Cerebellum (tissue), 4 donors: ENCODE measurements at places on chromosomes 11 and 22. TPM values are rescaled to one million over a fixed set of nuclear protein-coding genes. Genes with fewer than 3 reads are reported as not detected.

- peak; percentile 48 for DNase-seq
These were observed 10.5 kb downstream of the NUMA1 start for GRCh38 chr11:72069787-72070251.

DNA sequence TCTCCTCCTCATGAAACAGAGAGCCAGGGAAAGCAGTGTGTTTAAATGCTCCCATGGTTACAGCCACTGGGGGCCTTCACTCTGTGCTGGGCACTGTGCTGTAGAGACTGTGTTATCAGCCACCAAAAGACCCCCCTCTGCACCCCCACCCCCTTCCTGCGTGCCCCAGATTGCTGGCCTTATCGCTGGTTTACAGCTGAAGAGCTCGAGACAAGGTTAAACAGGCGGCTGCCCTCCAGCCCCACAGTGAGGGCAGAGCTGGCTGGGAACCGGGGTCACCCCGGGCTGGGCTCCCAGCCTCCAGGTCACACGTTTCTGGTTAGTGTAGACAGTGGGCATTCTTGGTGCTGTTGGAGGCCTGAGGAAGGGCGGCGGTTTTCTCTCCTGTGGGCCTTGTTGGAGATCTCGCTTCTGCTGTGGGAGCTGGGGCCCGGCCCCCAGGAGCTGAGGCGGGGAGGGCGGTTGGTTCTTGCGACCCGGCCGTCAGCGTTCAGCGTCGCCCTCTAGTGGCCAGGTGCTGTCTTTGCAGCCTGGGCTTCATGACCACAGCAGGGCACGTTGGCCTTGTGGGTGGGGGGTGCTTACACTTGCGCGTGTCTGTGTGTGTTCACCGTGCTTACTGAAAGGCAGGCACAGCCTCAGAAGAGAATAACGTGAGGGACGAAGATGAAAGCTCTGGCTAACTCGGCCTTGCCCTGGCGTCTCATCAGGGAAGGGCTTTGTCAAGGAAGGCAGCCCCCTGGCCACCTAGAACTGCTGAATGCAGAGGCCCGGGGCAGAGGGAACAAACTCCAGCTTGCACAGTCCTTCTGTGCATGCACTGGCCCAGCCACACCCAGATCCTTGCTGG is 40.8 kb downstream of the TBC1D22A start:
- peak; percentile 57 for DNase-seq

- no peak for DNase-seq
These were observed 11.4 kb downstream of the SLC6A5 start for GRCh38 chr11:20610825-20611224.

- no peak for DNase-seq
These were observed 2.5 kb upstream of the EIF4ENIF1 start for GRCh38 chr22:31492151-31492550.

GRCh38 chr22:20036084-20036482 is 15.2 kb downstream of the TANGO2 start:
- DNase-seq, result no peak

DNA sequence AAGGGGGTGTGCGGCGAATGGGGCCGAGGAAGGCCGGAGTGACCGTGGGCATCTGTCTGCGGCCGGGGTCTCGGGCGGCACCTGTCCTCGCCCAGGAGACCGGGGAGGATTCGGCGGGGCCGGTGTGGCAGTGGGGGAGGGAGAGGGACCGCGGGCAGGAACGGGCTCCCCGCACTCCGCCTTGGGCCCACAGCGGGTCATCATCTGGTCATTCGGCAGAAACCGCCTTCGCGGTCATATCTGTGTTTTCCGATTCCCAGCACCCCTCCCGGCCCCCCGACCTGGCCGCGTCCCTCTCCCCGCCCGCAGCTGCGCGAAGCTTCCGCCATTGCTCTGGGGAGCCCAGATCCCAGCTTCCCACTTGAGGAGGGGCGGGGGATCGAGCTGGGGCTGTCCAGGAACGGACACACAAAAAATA is 824 bp upstream of the CBX6 start:
- DNase-seq, result peak; percentile 61

GRCh38 chr11:35040221-35040942 is 98.6 kb upstream of the CD44 start:
- DNase-seq, result no peak

- no peak for DNase-seq
These were observed 9.9 kb upstream of the EIF4G2 start for GRCh38 chr11:10818594-10818993.

- no peak for DNase-seq
These were observed 5.4 kb upstream of the MMP8 start for GRCh38 chr11:102729849-102730815.

DNA sequence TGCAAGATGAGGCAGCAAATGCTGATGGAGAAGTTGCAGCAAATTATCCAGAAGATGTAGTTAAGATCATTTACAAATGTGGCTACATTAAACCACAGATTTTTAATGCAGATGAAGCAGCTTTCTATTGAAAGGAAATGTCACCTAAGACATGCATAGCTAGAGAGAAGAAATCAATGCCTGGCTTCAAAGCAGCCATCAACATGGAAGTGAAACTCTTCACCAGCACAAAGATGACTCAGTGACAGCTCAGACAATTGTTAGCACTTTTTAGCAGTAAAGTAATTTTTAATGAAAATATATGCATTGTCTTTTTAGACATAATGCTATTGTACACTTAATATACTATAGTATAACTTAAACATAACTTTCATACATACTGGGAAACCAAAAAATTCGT is 71.4 kb downstream of the FANCF start:
- no peak for DNase-seq

- no peak for DNase-seq
These were observed 88.5 kb upstream of the SYT13 start for GRCh38 chr11:45374653-45375059.

- no peak for DNase-seq
These were observed 72.1 kb downstream of the BRD1 start for GRCh38 chr22:49755631-49756001.

- no peak for DNase-seq
These were observed 253.2 kb downstream of the LARGE1 start for GRCh38 chr22:33666961-33667619.

DNA sequence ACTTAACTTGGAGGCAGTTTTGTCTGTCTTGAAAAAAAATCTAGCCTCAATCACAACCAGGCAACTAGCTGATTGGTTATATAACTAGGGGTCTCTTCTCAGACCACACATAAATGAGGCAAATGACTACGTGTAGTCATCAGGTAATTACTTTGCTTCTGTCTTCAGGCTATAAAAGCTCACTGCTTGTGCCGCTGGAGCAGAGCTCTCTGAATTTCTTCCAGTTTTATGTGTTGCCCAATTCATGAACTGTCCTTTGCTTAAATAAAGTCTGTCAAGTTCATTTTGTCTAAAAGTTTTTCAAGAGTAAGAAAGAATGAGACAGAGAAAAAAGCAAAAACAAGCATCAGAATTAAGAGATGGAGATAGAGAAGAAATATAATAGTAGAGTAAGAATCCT is 93.4 kb downstream of the MUC15 start:
- no peak for DNase-seq

DNA sequence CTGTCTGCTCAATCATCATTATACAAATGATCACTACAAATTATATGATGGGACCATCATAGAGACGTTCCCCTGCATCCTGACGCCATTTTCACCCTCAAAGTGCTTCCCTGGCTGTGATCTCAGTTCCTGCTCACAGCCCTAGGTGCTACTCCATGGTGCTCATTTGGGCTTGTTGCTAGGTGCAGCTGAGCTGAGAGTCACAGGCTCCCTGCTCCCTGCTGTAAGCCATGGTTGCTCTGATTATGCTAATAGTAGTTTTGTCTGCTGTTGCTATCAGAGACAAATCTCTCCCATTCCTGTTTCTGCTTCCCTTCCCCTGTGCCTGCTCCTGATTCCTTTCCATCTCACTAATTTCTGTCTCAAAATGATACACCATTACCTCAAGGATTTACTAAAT is 474.3 kb downstream of the METTL15 start:
- no peak for DNase-seq

DNA sequence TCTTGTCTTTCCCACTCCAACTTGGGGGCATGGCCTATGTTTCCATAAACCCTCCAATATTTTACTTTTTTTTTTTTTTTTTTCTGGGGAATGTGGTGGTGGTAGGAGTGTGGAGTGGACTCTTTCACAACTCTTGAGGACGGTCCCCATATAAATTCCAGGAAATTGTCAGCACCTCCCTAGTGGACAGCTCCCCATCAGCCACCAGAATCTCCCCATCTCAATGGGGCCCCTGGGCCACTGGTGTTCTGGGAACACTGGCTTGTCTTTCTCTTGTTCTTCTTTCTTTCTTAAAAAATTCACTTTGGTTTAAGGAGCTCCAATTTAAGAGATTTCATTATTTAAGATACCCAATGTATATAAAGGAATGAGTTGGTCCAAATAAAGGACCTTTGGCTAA is 74.1 kb downstream of the ADM start:
- DNase-seq, result no peak

GRCh38 chr11:121426476-121427399 is 25.4 kb upstream of the SORL1 start:
- peak; percentile 55 for DNase-seq

- no peak for DNase-seq
These were observed 45.5 kb upstream of the OLFML1 start for GRCh38 chr11:7439746-7440320.

- no peak for DNase-seq
These were observed 490.4 kb downstream of the INSC start for GRCh38 chr11:15605094-15605493.

MAPK8IP1 gene
- 48.7 TPM for total RNA-seq

KCNQ1 gene
- 0.45 TPM for total RNA-seq

OR2AT4 gene
- not detected for total RNA-seq

SGSM1 gene
- total RNA-seq, result 8.6 TPM

GLYAT gene
- total RNA-seq, result not detected

RTN4R gene
- total RNA-seq, result 8.0 TPM

KCTD17 gene
- 18.8 TPM for total RNA-seq

NNMT gene
- 0.45 TPM for total RNA-seq

HIRA gene
- 19.7 TPM for total RNA-seq
